ENCODE measurements at places on chromosomes 3 and 15. TPM values are rescaled to one million over a fixed set of nuclear protein-coding genes. Genes with fewer than 3 reads are reported as not detected.

CFAP100 gene
- polyA plus RNA-seq, result not detected

UROC1 gene
- not detected for polyA plus RNA-seq

EFCAB12 gene
- not detected for polyA plus RNA-seq

PLA2G4E gene
- polyA plus RNA-seq, result not detected

SCAMP5 gene
- polyA plus RNA-seq, result not detected

ROPN1 gene
- polyA plus RNA-seq, result not detected

ZMYND10 gene
- polyA plus RNA-seq, result not detected

RRP9 gene
- polyA plus RNA-seq, result 19.3 TPM

MLH1 gene
- polyA plus RNA-seq, result 15.6 TPM

LTF gene
- polyA plus RNA-seq, result not detected

GABRB3 gene
- polyA plus RNA-seq, result not detected

RAD18 gene
- polyA plus RNA-seq, result 13.8 TPM

CYP1A1 gene
- not detected for polyA plus RNA-seq

PIF1 gene
- polyA plus RNA-seq, result not detected

DLG1 gene
- polyA plus RNA-seq, result 21.4 TPM
